ENCODE measurements at places on chromosomes 5 and 9. TPM values are rescaled to one million over a fixed set of nuclear protein-coding genes. Genes with fewer than 3 reads are reported as not detected.
A peak's percentile ranks its signal among the peaks of the same experiment; 100 is the strongest.

- DNase-seq: no peak
Observed at GRCh38 chr9:135221951-135222631, 134.6 kb downstream of the OLFM1 start.

DNA sequence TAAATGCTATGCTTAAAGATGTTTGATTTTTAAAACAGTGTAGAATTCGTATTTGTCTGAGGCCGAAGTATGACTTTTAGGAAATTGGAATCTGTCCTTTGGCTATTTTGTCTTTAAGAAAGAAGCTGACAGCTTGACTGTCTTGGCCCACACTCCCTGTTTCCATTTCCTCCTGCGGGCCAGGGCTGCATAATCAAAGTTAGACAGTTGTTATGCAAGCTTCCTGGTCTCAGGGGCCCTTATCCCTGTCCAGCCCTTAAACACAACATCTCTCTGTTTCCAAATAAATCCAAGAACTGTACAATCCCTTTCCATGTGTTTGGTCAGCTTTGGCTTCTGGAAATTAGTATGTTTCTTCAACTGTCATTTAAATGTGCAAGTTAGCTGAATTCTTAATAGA, 54.6 kb upstream of the ECM2 start:
- DNase-seq: peak; percentile 86

GRCh38 chr5:118522626-118523025, 465.7 kb downstream of the DTWD2 start:
- no peak for DNase-seq

GRCh38 chr5:76790632-76791290, 28.1 kb upstream of the F2RL1 start:
- peak; percentile 99 for DNase-seq

DNA sequence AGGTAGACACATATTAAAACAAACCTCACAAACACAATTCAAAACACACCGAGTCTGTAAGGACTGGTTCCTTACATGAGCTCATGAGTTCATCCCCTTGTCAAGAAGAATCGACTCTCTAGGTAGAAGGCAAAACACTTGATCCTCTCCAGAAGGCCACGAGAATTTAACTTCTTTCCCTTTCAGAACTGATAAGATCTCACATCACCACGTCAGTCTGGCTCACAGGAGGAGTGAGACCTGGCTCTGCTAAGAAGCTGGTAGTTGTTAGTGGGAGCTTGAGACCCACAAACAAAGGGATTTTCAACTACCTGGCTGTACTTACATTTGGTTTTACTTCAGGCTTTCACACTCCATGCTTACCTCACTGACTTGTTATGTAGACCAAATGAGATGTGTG, 459.2 kb downstream of the ARHGEF28 start:
- peak; percentile 7 for DNase-seq

GRCh38 chr5:171720086-171720485, 65.5 kb upstream of the SMIM23 start:
- no peak for DNase-seq

DNA sequence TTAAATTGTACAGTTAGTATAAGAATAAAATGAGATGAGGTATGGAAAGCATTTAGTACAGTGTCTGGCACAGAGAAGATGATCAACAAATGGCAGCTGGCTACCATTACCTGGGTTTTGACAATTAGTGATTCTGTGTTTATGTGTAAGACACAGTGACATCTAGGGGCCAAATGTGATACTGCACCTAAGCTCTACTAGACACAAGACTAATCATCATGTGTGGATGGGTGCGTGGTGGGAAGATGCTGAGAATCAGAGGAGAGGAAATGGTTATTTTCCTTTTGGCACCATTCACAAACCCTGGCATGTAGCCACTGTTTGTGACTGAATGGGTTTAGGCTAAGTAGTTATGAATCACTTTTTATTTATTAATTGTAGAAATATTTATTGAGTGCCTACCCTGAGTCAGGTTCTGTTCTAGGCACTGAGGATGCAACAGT, 109.8 kb upstream of the TBC1D2 start:
- DNase-seq: no peak

- no peak for DNase-seq
Observed at GRCh38 chr9:38211002-38211401, 142.0 kb upstream of the SHB start.

DNA sequence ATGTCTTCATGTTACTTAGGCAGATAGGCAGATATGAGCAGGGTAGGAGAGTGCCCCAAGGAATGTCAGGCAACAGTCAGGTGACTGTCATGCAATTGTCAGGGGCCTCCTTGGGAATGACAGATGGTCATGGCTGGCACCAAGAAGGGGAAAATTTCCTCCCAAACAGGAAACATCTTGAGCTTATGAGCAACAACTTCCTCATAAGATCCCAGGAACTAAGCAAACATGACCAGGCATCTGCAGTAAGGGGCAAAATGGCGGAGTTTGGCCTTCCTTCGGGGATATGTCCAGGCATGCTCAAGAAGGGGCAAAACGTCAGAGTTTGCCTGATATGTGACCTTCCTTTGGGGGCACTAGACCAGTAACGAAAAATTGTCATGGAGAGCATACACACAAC, 591.8 kb downstream of the PDE4D start:
- DNase-seq: no peak

GRCh38 chr5:39555788-39556187, 131.0 kb upstream of the DAB2 start:
- DNase-seq: no peak

DNA sequence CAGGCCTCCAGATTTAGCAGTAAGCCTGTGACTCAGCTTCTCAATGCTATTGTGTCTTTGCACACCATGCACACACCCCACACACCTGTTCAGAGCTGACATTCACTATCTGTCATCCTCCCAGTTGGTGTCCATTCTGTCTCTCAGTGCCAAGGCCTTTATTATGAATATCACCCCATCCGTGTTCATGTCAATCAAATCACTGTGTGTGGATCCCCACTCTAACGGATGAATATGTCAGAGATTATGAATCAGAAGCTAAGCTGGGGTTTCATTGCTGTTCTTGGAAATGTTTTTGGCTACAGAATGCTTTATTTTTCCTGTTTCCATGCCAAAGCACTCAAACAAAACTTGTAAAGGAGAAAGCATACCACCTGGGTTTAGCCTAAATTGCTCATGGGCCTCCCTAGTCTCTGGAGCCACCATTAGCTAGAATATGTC, 9.4 kb upstream of the MAMDC2 start:
- no peak for DNase-seq

- no peak for DNase-seq
Observed at GRCh38 chr9:91066856-91067255, 265.2 kb downstream of the SYK start.

- no peak for DNase-seq
Observed at GRCh38 chr9:8713811-8714165, 914.2 kb upstream of the DMAC1 start.

DNA sequence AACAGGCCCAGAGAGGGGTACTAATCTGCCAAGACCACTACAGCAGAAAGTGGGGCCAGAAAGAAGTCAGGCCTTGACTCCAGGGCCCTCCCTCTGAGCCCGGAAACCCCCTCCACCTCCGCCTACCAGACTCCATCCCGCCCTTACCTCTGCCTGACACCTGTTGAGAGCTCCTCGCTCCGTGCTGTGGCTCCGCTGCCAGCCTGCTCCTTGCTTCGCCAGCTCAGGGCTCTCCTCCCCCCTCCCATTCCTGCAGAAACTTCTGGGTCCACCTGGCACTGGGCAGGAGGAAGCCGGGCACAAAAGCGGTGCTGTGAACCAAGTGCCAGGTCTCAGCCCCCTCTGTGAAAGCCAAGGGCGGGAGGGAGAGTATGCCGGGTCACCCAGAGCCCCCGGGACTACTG, 6.4 kb upstream of the ST6GALNAC6 start:
- DNase-seq: no peak

- no peak for DNase-seq
Observed at GRCh38 chr5:146672866-146673265, 156.9 kb upstream of the GPR151 start.

GRCh38 chr9:124771867-124772679, 962 bp upstream of the NR6A1 start:
- DNase-seq: peak; percentile 80

DNA sequence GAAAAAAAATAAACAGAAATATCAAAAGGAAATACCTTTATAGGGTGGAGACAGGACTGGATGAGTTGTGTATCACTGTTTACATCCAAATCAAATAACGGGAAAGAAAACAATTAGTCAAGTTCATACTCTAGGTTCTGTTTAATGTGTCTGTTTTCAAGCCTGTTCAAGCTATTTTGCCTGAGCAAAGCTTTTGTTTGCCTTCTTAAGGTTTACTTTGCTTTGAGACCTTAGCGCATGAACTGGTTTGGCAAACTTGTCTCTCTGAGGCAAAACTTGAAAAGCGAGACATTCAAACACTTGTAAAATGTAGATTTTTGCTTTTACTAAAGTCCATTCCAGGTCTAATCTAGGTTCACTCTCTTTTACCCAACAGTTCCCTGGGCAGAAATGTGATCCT, 174.1 kb upstream of the RFX3 start:
- no peak for DNase-seq

DNA sequence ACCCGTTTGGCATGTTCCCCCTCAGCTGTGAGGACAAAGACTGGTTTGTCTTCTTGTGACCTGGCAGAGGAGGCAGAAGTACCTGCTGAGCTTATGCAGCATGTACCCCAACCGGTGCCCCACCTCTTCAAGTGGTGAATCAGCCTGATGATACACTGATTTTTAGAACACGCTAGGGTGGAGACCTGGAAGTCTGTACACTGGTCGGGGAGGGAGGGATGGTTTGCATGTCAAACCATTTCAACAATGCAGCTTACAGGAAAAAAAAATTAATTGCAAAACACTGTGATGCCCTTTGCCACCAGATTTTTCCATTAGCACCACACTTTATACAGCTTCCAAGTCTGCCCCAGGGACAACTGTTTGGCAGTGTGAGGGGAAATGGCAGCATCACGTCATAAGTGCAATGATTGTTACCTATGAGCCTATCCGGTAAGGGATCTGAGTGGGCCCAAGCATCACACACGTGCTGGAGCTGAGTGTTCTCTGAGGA, 155.1 kb upstream of the DMRT1 start:
- no peak for DNase-seq

DNA sequence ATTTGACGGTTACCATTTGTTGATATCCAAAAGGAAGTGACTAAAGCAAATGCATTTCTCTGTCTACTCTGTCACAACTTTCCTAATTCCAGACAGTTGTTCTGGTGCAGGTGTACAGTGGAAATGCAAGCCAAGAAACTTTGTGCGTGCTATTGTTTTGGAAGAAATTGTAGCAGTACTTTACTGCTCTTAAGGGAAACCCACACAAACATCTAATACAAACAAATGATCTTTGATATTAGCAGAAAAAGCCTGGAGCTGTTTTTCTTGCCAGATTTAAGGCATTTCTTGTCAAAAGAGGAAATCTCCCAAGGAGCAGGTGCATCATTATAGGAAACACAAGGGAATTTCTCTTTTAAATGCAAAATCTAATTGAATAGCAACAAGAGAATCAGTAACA, 2.0 kb downstream of the SNCAIP start:
- DNase-seq: no peak

GRCh38 chr5:168172760-168173223, 118.7 kb upstream of the WWC1 start:
- DNase-seq: no peak

DNA sequence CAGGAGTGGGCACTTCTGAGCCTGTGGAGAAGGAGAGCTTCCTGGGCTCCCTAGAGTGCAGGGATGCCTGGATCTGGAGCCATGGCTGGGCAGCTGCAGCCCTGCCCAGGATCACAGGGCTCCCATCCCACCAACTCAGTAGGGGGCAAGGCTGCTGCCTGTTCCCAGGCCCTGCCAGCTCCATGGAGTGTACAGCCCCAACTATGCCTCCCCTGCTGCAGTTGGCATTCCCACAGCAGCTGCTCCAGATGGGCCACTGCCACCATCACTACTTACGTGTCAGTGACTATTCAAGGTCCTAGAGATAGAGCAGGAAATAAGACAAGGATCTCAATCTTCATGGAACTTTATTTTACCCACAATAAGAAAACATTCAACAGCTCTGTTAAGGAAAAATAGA, 107.1 kb upstream of the TNPO1 start:
- no peak for DNase-seq

DNA sequence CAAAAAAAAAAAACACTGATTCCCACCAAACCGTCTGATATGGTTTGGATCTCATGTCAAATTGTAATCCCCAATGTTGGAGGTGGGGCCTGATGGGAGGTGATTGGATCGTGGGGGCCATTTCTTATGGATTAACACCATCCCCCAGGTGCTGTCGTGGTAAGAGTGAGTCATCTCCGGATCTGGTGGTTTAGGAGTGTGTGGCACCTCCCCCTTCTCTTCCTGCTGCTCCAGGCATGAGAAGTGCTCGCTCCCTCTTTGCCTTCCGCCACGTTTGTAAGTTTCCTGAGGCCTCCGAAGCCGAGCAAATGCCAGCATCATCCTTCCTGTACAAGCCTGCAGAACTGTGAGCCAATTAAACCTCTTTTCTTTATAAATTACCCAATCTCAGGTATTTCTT, 45.2 kb downstream of the HSD17B3 start:
- DNase-seq: no peak

DNA sequence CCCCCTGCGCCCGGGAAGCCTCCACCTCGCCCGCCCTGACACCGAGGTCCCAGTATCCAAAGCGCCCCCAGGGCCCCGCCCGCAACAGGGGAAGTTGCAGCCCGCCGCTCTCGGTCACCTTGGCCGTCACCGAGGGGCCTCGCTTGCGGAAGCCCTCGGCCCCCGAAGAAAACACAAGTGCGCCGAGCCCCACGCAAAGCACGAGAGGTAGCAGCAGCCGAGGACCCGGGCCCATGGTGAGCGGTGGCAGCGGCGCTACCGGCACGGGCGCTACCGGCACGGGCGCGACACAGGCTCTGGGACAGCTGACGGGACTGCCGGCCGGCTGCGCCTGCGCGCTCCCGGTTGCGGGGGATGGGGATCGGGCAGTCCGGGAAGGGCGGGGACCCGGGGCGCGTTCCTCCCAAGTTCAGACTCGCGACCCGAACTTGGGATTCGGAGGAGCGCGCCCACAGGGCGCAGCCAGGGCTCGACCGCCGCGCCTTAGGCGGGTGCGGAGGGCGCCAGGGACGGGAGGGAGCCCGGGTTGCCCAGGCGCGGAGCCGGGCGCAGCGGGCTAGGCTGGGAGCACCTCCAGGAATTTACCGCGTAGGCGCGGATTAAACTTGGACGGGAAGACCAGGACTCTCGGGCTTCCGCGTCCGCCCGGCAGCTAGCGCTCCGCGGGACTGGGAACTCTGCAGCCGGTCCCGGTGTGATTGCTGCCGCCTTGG, at the start of gene PPIC:
Gene PPIC, minus strand, starts transcription at position 335 of the 713 bp plus-strand sequence. Its CDS starts 100 bp downstream, at position 235.
- peak; percentile 75 for DNase-seq

- no peak for DNase-seq
Observed at GRCh38 chr9:137763271-137763955, 114.2 kb upstream of the CACNA1B start.

Gene TMOD1
- total RNA-seq: 0.97 TPM

Gene GABRA1
- not detected for total RNA-seq

Gene LCNL1
- total RNA-seq: 3.5 TPM

Gene AMBP
- total RNA-seq: not detected

Gene HAUS6
- 23.7 TPM for total RNA-seq

Gene PWWP2A
- 25.5 TPM for total RNA-seq

Gene SOHLH1
- not detected for total RNA-seq

Gene C1QTNF3
- total RNA-seq: 0.86 TPM

Gene IL31RA
- 0.43 TPM for total RNA-seq

Gene STING1
- total RNA-seq: 25.9 TPM

Gene TSSK1B
- total RNA-seq: 0.64 TPM

Gene FBP1
- not detected for total RNA-seq

Gene KYAT1
- total RNA-seq: 6.8 TPM

All from fibroblast of villous mesenchyme (primary cell).